ENCODE measurements at places on chromosomes 2 and 18. TPM values are rescaled to one million over a fixed set of nuclear protein-coding genes. Genes with fewer than 3 reads are reported as not detected.
A peak's percentile ranks its signal among the peaks of the same experiment; 100 is the strongest.

GRCh38 chr2:12651641-12652040 lies 65.1 kb upstream of the TRIB2 start:
- H3K4me3 ChIP-seq = no peak overlapping the region
- H3K36me3 ChIP-seq = no peaks in the 10 kb centered on the region
- no peaks in the 10 kb centered on the region for H3K27me3 ChIP-seq
- DNase-seq = peak; percentile 3

DNA sequence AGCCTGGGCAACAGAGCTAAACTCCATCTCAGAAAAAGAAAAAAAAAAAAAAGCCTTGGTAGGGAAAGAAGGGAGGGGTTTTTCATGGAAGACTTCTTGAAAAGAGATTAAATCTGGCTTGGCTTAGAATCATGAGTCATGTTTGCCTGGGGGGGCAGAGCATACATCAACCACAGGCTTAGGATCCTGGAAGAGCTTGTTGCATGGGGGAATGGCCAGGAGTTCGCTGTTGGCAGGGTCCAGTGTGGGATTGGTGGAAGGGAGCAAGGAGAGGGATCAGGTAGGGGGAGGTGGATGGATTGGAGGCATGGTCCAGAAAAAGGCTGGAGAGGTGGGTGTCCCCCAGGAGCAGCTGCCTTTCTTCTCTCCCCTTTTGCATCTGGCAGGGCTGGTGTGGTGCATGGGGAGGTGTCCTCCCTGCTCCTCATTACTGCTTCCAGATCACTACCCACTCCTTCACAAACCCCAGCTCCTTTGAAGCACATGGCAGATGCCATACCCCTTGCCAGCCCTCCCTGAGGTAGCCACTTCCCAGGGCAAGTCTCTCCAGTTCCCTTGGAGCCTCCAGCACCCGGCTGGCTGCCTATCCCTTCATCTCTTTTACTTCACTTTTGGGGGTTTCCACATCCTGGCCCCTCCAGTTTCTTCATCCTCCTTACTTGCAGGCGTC lies 2.5 kb downstream of the ARMC9 start:
- H3K27ac ChIP-seq = peak overlapping the region; percentile 28
- peak overlapping the region; percentile 62 for H3K4me3 ChIP-seq
- DNase-seq = no peak
- H3K4me1 ChIP-seq = peaks cover 34% of the 10 kb centered on the region
- peaks cover 15% of the 10 kb centered on the region for H3K36me3 ChIP-seq

Gene ATP5F1A
- 524 TPM for total RNA-seq

Gene ZNF521
- 86.1 TPM for total RNA-seq

- H3K4me1 ChIP-seq = peaks cover 18% of the 10 kb centered on the region
- no peaks in the 10 kb centered on the region for H3K27me3 ChIP-seq
- H3K27ac ChIP-seq = no peak overlapping the region
- no peak for DNase-seq
- no peaks in the 10 kb centered on the region for H3K36me3 ChIP-seq
- H3K4me3 ChIP-seq = no peak overlapping the region
Measured at GRCh38 chr2:196967116-196967515, 40.6 kb upstream of the PGAP1 start.

- H3K36me3 ChIP-seq = no peaks in the 10 kb centered on the region
- no peak overlapping the region for H3K27ac ChIP-seq
- DNase-seq = no peak
- no peak overlapping the region for H3K4me3 ChIP-seq
- peaks cover 9% of the 10 kb centered on the region for H3K4me1 ChIP-seq
- peaks cover 85% of the 10 kb centered on the region for H3K27me3 ChIP-seq
Measured at GRCh38 chr2:38079116-38080052, 3.4 kb upstream of the CYP1B1 start.

Gene POLR1B
- total RNA-seq = 39.9 TPM

DNA sequence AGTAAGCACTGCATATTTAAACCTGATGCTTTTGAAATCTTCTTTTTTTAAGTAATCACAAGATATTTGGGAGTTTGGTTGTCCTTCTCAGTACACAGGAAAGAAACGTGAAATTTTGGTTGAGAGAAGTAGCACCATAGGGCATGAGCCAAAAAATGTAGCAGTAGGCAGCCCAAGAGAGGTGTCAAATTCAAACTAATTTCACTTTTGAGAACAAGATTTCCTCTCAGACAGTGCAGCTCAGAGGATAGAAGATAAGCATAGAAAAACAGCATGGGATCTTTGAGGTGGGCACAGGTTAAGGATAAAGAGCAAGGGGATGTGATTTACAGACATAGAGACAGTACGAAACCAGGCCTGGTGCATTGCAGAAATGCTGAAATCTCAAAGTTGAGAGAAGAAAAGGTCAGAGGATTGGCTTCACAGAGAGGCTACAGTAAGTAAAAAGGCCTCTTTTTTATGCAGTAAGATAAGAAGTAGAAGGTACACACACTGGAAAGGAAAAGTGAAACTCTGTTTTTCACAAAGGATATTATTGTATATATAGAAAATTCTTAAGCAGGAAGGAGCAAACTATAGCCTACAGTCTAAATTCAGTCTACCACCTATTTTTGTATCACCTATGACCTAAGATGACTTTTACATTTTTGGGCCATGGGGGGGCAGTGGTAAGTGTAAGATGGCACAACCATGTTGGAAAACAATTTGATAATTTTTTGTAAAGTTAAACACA lies 89.8 kb downstream of the PKP4 start:
- peaks cover 10% of the 10 kb centered on the region for H3K4me1 ChIP-seq
- H3K27me3 ChIP-seq = no peaks in the 10 kb centered on the region
- H3K27ac ChIP-seq = no peak overlapping the region
- no peak for DNase-seq
- H3K36me3 ChIP-seq = no peaks in the 10 kb centered on the region
- no peak overlapping the region for H3K4me3 ChIP-seq

Gene TFCP2L1
- total RNA-seq = not detected

DNA sequence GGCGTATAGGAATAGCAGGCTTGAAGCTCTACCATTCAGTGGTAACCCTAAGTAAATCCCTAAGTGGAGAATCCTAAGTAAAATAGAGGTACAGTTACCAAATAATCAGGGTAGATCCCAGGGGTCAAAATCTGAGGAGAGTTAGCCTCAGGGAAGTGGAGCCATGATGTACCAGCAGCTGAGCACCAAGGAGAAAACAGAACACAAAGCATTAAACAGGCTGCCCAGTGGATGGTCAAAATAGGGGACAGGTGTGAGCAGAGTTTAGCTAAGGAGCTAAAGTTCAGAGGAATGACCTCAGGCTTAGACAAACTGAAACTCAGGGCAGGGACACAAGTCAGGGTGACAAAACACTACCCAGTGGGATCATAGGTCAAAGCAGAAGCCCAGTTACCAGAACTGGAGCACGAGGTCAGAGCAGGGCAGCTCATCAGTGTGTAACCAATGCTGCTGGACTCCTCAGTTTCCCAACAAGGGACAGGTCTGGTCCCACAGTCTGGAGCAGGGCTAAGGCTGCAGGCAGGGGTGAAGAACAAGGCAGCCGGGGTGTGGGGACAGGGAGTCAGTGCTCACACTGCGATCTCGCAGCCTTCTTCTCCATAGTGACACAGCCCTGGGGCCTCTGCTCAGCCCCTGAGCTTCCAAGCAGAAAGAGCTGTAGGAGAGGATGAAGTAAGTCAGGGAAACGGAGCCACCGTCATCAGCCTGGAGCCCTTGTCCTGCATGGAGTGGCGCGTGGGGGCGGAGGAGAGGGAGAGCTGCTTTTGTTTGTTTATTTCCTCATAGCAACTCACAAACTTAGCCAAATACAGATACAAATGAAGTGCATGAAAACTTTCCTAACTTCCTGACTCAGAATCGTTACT lies 264.0 kb downstream of the MREG start:
- DNase-seq = no peak
- H3K4me1 ChIP-seq = peaks cover 6% of the 10 kb centered on the region
- no peak overlapping the region for H3K4me3 ChIP-seq
- H3K27me3 ChIP-seq = no peaks in the 10 kb centered on the region
- no peak overlapping the region for H3K27ac ChIP-seq

GRCh38 chr2:88545118-88545517 lies 82.1 kb downstream of the EIF2AK3 start:
- no peak for DNase-seq
- H3K27ac ChIP-seq = no peak overlapping the region
- peaks cover 12% of the 10 kb centered on the region for H3K4me1 ChIP-seq
- H3K4me3 ChIP-seq = no peak overlapping the region
- H3K36me3 ChIP-seq = peaks cover 2% of the 10 kb centered on the region
- no peaks in the 10 kb centered on the region for H3K27me3 ChIP-seq

Gene DSEL
- total RNA-seq = 2.7 TPM

DNA sequence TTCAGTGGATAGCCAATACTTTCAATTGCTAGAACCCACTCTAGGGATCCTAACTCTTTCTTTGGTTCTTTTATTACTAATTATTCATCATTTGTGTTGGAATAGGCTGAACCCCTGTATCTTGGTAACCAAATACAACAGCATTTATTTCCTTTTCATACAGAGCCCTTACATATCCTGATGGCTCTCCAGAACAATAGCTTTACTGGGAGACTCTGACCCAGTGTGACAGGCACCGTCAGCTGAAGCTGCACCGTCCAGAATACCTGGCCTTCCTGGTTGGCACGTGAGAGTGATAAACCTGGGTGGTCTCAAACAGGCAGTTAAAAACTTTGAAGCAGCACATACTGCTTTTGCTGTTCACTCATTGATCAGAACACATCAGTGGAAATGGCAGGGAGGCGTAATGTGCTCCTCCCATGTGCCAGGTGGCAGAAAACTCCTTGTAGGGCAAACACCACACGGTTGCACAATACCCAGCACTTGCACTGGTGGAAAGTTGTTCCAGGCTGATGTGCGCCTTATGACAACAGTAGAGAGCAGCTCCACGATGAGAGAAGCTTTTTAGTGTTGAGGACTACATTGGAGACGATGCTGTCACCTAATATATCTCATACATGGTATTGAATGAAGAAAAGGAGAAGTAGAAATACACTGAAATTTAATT lies 456.2 kb downstream of the PARD3B start:
- no peaks in the 10 kb centered on the region for H3K27me3 ChIP-seq
- DNase-seq = no peak
- peaks cover 14% of the 10 kb centered on the region for H3K36me3 ChIP-seq
- no peak overlapping the region for H3K4me3 ChIP-seq

DNA sequence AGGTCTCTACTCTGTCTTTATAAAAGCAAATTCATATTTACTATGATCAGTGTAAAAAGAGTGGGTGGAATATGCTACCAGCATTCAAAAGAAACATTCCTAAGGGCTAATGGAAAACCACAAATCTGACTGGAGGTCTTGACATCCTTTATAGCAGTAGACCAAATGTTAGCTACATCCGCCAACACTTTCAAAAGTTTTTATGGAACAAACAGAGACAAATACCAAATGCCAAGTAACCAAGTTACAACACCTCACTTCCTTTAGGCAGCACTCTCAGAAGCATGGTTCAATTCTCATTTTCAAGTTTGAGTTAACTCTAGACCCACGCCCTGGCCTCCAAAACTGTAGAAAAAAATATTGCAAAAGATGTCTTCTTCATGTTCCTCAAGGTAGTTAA lies 78.3 kb upstream of the SETBP1 start:
- no peak overlapping the region for H3K4me3 ChIP-seq
- peaks cover 5% of the 10 kb centered on the region for H3K4me1 ChIP-seq
- no peaks in the 10 kb centered on the region for H3K36me3 ChIP-seq
- H3K27ac ChIP-seq = no peak overlapping the region
- no peak for DNase-seq

DNA sequence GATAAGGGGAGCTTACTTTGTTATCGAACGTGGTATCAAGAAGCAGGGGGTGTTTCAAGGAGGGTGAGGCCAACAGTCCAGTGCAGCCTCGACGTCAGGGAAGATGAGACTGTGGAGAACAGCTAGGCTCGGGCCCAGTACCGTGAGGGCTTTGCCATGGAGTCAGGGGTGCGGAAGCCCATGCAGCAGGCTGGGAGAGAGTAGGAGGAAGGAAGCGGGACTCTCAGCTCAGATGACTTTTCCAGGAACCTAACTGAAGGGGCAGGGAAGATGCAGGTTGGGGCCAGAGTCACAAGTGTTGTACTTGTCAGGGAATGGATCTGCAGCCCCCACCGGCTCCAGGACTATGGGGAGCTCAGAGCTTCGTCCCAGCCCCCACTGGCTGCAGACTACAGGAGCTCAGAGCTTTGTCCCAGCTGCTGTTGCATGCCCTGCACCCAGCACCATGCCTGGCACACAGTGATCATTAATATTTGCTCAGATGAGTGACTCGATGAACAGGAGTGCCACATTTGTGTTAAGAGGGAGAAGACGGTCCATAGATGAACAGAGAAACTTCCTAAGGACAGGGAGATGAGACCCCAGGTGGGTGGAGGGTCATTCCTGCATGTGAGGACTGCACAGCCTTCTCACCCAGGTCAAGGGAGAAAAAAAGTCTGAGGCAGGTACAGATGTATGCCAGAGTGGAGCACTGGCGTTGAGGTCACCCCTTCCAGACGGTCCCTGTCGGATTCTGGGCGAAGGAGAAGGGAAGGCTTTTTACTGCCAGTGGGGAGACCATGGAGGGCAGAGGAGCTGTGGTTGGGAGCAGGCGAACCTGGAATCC lies 36.4 kb downstream of the PTGR3 start:
- no peak overlapping the region for H3K27ac ChIP-seq
- H3K4me3 ChIP-seq = no peak overlapping the region
- H3K36me3 ChIP-seq = no peaks in the 10 kb centered on the region
- peaks cover 13% of the 10 kb centered on the region for H3K4me1 ChIP-seq

Gene SIX2
- not detected for total RNA-seq

- peaks cover 60% of the 10 kb centered on the region for H3K27me3 ChIP-seq
Measured at GRCh38 chr2:184599054-184599871, 934 bp downstream of the ZNF804A start.

DNA sequence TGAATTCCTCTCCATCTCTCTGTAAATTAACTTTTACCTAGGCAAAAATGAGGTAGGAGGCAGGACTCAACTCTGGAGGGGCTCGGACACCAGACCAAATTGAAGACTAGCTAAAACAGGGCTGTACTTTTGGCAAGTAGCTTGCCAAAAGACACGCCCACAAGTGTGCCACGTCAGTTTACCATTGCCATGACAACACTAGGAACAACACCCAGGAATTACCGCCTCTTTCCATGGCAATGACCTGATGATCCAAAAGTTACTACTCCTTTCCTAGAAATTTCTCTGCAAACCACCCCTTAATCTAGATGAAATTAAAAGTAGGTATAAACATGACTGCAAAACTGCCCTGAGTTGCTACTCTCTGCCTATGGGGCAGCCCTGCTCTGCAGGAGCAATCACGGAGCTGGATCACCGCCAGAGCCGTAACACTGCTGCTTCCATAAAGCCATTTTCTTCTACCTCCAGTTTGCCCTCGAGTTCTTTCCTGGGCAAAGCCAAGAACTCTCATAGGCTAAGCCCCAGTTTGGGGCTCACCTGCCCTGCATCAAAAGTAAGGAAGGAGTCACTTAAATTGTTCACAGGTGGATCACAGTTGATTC lies 66.0 kb upstream of the FAM136A start:
- no peak overlapping the region for H3K27ac ChIP-seq
- DNase-seq = no peak
- H3K27me3 ChIP-seq = peaks cover 3% of the 10 kb centered on the region
- no peak overlapping the region for H3K4me3 ChIP-seq

All from neural crest cell (in vitro differentiated cells).